ENCODE measurements at places on chromosomes 1 and 21.

DNA sequence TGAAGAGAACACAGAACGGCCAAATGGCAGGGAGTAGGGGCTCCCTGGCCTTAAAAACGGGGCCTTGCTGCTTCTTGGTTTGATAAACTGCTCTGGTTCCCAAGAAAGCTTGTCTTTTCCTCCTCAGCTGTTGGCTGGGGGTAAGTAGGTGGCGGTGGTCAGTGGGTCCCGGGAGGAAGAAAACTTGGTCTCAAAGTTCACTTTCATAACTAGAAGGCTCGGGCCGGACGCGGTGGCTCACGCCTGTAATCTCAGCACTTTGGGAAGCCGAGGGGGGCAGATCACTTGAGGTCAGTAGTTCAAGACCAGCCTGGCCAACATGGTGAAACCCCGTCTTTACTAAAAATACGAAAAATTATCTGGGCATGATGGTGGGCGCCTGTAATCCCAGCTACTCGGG, 47.3 kb upstream of the CTBS start:
- DNase-seq: no peak

GRCh38 chr1:60742339-60742738, 340.0 kb upstream of the NFIA start:
- no peak for DNase-seq

- DNase-seq: no peak
Measured at GRCh38 chr1:209808059-209808581, 2.2 kb upstream of the IRF6 start.

DNA sequence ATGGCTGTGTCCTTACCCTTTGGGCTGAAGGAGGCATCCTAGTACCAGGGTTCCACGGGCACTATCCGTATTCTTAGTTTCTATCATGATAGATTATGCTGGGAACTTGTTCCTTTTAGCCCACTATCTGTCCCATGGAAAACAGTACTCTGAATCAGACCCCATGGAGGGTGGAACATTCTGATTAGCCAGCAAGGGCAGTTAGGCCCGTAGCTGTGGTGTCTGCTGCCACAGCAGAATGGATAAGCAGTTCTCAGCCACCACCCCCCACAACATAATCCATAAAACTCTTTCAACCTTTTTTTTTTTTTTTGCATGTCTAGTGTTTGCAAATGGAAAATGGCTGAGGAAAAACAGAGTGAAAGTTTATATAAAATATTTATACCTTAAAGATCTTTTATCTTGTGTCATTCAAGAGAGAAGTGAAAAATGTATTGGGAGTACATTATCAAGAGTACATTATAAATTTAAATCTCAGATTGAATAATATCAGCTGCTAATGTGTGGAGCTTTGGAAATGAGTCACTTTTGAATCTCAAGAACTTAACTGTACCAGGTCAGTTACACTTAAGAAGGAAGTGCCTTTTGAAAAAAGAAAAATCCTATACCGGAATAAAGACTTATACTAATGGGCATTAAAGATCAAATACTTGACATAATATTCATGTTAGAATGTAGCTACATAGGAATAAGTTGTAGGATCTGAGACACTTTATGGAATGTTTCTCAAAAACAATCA, 80.3 kb downstream of the NFIA start:
- DNase-seq: no peak

DNA sequence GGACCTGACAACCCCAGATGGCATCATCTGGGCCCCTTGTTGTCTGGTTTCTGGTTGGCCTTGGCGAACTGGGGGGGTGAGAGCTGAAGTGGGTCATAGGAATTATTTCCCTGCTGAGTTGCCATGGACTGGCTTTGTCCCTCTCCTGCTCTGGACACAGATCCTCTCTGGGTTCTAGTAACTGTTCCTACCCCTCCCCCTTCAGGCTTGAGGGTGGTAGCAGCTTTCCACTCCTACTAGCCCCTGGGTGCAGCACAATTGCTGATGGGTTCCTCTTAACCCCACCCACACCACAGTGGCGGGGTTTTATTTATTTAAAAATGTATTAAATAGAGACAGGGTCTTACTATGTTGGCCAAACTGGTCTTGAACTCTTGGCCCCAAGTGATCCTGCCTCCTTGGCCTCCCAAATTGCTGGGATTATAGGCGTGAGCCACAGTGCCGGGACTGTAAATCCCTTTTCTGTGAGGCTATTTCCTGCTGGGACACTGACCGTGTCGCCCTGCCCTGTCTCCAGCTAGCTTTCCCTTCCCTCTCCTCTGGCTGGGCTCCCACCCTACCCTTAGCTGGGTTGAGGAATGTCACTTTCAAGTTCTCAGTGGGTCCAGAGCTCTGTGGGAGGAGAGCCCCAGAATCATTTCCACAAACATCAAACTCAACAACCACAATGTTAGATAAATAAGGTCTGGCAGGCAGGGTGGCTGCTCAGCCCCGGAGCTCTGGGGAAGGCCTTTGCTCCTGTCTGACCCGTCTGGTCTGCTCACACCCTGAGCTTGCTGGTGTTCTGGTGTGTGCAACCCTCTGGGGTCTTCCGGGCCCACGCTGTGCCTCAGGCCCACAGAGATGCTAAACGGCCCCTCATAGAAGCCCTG, 112.7 kb upstream of the WNT4 start:
- no peak for DNase-seq

- DNase-seq: no peak
Measured at GRCh38 chr1:117174851-117175250, 35.9 kb downstream of the VTCN1 start.

GRCh38 chr1:197776351-197777105, 1.2 kb upstream of the DENND1B start:
- no peak for DNase-seq

DNA sequence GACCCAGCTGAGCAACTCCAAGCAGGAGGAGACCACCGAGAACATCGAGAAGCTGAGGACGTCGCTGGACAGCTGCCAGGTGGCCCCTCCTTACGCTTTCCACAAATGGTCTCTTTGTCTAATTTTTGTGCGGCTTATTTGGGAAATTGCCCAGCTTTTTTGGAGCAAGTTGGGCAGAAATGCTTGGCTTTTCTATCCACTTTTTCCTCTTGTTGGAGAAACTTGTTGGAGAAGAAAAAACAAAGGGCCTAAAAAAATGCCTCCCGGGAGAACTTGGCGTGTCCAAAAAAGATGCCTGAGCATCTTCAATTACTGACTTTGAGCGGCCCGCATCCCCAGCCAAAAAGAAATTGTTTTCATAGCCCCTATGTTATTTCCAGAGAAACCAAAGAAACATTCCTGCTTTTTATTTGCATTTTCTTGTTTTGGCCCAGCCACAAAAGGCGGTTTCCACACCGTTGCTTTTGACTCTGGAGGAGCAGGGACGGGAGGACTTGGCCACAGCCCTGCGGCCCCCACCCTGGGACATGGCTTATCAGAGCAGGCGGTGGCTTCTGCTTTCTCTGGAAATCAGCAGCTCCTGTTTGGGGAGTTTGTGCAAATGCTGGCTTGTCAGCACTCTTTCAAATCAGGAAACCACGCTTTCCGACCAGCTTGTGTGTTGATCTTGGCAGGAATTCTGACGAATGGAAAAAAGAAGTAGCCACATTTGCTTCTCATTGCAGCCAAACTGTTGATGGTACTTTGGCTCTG, 81.2 kb upstream of the EFHD2 start:
- no peak for DNase-seq

DNA sequence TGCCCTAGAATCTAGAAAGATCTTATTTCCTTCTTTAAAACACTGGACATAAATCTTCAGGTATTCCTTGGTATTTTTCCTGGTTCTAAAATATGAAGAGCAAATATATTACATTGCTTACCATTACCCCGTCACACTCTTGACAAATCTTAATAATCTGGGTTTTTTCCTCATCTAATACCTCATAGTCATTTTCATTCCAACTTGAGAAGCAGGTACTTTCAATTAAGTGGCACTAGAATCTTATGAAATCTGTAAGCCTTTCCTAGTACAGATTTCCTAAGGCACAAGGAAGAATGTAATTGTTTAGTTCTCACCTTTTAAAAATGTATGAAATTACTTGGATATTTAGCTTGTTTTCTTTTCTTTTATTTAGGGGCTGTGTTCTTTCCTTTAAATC, 481.5 kb upstream of the ZRANB2 start:
- DNase-seq: no peak

GRCh38 chr1:237702161-237702560, 188.6 kb downstream of the ZP4 start:
- DNase-seq: no peak

DNA sequence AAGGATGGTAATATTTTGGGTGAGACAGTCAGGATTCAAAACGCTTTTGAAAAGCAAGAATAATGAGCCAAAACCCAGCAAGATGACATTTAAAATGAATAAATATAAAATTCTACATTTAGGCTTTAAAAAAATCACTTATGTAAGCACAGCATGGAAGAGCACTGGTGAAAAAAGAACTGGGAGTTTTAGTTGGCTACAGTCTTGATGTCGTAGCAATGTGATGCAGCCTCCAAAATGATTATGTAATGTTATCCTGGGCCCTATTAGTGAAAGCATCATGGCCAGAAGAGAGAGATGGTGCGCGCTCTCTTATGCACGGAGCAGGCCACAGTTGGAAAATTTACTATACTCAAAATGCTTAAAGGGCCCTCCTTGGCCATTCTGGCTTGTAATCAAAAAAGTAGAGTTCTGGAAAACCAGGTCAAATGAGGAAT, 5.1 kb downstream of the KCNJ9 start:
- DNase-seq: no peak

- no peak for DNase-seq
Measured at GRCh38 chr1:84031802-84032327, 32.9 kb upstream of the TTLL7 start.

GRCh38 chr1:167200749-167201148, 19.9 kb upstream of the POU2F1 start:
- DNase-seq: no peak

DNA sequence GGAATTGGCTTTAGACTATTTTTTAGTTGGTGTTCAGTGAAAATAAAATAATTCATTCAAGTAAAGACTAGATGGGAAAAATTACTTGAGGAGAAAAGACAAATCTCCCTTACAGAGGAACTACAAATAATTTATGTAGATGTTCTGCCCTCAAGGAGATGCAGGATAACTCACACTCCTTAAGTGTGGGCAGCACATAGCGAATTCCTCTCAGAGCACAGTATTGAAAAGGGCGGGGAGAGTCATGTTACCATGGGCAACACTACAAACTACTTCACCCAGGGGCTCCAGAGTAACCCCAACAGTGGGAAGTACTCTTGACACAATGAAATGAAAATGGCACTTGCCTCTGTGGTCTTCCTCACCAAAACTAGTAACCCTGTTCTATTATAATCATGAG, 20.6 kb upstream of the LAMC2 start:
- DNase-seq: no peak

DNA sequence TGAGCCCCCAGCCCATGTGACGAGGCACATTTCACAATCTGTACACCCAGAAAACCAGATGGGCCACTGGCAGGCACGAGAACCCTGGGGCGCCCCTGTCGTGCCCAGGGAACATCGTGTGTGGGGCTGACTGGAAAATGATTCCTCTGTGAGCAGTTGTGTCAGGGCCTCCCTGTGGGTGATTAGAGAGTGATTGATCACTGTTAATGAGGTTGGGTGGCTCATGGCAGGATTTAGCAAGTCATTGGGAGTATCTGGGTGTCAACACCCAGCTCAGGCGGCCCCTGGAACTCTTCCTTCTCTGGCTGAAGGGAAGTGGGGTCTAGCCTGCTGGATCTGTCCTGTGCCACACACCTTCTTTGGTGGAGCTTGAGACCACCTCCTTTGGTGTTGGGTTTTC, 5.7 kb downstream of the GRHL3 start:
- DNase-seq: no peak

DNA sequence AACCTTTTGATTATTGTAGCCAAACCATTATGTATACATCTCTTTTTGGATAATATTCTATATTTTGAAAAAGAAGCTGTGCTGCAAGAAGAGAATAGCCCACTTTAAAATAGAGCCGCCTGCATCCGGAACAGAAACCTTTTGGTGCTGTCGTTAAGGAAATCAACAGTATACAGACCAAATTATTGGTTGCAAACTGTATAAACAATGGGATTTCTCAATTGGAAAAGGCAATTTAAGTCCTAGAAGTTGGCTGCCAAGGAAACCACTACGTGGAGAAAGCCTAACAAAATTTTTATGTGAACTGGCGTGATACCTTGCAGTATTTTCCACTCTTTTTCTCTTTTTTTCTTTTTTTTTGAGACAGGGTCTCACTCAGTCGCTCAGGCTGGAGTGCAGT, 25.8 kb downstream of the DESI2 start:
- DNase-seq: no peak

DNA sequence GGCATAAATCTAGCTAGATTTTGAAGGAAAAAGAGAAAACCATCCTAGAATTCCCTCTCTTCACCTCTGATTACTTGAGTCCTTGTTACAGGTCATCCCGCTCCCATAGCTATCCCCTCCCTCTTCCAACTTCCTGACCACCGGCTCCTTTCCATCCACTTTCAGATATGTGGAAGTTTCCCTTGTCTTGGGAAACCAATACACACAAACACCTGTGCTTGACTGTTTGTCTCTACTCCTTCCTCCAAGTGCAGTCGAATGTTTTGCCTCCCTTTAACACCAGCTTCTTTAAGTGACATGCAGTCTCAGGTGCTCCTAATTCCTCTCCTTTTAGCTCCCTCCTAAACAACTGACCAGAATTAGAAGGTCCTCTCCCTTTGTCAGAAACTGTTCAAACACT, 70.0 kb downstream of the PTGER3 start:
- no peak for DNase-seq

DNA sequence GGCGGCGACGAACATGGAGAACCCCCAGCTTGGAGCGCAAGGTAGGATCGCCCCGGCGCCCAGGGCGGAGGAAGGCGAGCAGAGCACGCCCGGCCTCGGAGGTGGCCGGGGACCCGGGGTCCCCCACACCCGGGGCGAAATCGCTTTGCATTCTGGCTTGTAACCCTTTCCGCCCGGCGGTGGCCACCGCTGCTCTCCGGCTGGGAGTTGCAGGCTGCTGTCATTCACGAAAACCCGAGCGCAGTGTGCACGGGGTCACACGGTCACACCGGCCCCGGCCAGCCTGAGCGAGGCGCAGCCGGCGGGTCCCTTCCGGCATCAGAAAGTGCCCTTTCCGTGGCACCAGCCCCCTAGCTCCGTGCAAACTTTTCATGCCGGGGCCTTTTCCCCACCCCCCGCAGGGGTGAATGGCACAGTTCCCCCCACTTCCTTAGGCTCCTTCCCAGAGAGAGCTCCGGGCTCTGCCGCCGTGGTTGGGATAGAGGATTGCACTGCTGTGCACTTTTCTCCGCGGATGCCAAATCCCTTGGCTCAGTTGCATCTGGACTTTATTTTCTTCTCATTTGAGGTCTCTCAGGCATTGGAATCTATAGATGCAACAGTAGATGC, 802 bp downstream of the KAZN start:
- DNase-seq: no peak

Measured in chondrocyte (in vitro differentiated cells).